IPS DF 6.9 (cell line): ENCODE measurements at places on chromosomes 3 and 15.

DNA sequence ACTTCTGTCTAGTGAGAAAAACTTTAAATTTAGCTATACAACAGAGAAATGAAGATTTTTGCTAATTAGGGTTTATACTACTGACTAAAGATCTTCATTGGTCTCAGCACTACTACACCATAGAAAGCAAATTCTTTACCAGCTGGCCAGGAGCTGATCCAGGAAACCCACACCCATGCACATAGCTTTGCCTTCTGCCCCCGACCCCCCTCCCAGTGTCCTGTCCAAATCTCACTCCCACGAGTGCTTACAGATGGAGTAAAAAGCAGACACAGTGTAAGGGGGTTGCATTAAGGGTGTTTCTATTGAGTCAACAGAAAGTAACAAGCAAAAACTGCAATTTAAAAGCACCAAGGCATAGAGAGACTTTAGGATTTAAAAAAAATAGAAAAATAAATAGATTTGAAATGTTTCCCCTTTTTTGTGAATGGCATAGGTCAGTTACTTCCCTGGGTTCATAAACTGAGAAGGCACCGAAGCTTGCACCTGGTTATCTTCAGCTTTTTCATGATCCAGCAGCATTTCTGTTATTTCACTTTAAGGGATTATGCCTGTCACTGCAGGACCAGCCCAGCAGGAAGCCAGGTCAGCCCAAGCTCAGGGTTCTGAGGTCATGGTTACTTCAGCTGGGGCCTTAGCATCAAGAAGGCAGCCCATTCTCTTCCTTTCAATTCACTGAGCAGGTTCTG lies 124.3 kb downstream of the CTNNB1 start:
- no peak overlapping the region for H3K4me3 ChIP-seq
- DNase-seq = no peak
- H3K36me3 ChIP-seq = no peaks in the 10 kb centered on the region
- H3K27me3 ChIP-seq = no peaks in the 10 kb centered on the region
- H3K4me1 ChIP-seq = peaks cover 6% of the 10 kb centered on the region; the same call in 1 of the 2 replicates
- no peak overlapping the region for H3K27ac ChIP-seq

GRCh38 chr3:58562498-58562897 lies 14.7 kb downstream of the FAM107A start:
- no peaks in the 10 kb centered on the region for H3K36me3 ChIP-seq
- no peaks in the 10 kb centered on the region for H3K27me3 ChIP-seq
- DNase-seq = no peak
- peaks cover 13% of the 10 kb centered on the region for H3K4me1 ChIP-seq

DNA sequence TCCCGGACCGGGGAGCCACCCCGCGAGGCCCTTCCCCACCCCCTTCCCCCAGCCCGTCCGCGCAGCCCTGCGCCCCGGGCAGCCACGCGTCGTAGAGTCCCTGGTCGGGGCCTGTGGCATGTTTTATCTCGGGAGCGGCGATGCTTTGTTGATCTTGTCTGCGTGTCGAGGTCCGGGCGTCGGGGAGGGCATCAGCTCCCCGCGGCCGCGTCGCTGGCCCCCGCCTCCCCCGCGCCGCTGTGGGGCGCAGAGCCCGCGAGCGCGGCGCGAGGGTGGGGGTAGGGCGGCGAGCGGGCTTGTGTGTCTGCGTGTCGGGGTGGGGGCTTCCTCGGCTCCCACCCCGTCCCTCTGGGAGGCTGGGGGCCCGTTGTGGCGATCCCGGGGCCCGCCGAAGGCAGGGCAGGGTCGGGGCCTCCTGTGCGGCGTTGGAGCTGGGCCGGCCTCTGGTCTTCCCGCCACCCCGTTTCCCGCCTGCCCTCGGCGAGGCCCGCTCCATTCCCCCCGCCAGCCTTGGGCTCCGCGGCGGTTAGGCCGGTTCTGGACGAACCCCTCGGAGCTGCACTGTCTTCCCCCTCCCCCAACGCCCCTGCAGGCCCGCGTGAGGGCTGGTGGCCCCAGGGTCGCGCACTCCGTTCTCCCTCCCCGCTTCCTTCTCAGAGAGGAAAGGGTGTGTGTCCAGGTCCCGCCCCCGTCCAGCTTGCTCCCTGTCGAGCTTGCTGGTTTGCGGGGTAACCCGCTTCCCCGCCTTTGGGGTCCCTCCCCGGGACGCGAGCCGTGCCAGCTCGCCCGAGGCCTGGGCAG lies 695 bp downstream of the GMPS start:
- peaks cover 1% of the 10 kb centered on the region; the same call in 1 of the 2 replicates for H3K4me1 ChIP-seq
- no peaks in the 10 kb centered on the region for H3K27me3 ChIP-seq
- no peak for DNase-seq

DNA sequence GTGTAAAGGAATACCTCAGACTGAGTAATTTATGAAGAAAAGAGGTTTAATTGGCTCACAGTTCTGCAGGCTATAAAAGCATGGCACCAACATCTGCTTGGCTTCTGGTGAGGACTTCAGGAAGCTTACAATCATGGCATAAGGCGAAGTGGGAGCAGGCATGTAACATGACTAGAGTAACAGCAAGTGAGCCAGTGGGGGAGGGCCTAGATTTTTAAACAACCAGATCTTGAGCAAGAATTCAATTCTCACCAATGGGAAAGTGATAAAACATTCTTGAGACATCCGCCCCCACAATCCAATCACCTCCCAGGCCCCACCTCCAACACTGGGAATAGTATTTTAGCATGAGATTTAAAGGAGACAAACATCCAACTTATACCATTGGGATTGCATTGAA lies 44.2 kb upstream of the BCL2A1 start:
- no peak for DNase-seq
- H3K27me3 ChIP-seq = no peaks in the 10 kb centered on the region
- H3K4me3 ChIP-seq = no peak overlapping the region
- H3K36me3 ChIP-seq = no peaks in the 10 kb centered on the region
- no peaks in the 10 kb centered on the region for H3K4me1 ChIP-seq

GRCh38 chr3:188261011-188261410 lies 107.1 kb downstream of the LPP start:
- H3K4me3 ChIP-seq = no peak overlapping the region
- H3K27ac ChIP-seq = no peak overlapping the region
- H3K4me1 ChIP-seq = no peaks in the 10 kb centered on the region
- H3K27me3 ChIP-seq = no peaks in the 10 kb centered on the region
- no peak for DNase-seq

DNA sequence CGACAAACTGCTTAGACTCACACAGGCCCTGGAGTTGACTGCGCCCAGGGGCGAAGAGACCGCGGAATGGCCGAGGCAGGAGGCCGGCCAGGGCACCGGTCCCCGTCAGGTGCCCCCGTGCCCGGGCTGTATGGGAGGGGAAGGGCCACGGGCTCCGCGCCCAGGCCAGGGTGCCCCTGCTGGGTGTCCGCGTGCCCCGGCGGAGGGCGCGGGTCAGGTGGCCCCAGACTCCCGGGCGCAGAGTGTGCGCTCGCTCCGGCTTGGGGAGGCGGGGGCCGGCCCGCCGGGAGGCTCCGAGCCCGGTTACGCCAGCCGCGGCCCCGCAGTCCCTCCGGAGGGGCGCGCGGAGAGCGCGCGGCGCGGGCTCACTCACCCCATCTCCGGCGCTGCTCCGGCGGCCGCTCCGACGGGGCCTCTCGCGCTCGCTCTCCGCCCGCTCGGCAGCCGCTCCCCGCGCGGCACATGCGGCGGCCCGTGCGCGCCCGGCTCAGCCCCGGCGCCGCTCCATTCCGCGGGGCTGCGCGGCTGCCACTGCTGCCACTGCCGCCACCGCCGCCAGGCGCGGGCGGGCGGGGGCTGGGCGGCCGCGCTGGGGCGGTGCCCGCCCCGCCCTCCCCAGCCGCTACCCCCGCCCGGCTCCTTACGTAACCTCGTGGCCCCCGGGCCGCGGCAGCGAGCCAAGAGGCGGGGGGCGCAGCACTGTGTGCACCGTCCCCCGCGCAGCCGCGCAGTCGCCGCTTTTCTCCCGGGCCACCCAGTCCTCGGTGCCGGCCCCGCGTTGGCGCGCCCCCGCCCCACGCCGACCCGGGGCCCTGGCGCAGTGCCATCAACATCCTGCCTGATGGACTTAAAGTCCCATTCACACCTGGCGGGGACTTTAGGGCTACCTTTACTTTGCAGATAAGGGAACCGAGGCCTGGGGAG lies at the start of gene HOMER2:
Gene HOMER2 (minus strand): TSS at position 563 of the 924 bp plus-strand sequence. CDS start 185 bp downstream, at position 378.
- H3K4me3 ChIP-seq = peak within 1 kb of the TSS; percentile 90; the same call in 1 of the 2 replicates
- peaks cover 6% of the 10 kb centered on the region; the same call in 1 of the 2 replicates for H3K27me3 ChIP-seq
- H3K4me1 ChIP-seq = no peaks in the 10 kb centered on the region
- H3K27ac ChIP-seq = no peak within 1 kb of the TSS
- DNase-seq = no peak

DNA sequence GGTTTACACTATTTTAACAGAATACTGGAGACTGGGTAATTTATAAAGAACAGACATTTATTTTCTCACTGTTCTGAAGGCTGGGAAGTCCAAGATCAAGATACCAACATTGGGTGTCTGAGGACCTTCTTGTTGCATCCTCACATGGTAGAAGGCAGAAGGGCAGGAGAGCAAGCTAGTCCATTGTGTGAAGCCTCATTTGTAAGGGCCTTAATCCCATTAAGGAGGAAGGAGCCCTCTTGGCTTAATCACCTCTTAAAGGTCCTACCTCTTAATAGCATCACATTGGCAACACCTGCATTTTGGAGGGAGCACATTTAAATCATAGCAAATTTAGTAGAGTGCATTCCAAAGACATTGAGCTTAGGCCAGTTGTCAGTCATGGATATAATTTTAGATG lies 26.2 kb downstream of the UBE2Q2 start:
- no peaks in the 10 kb centered on the region for H3K27me3 ChIP-seq
- no peak overlapping the region for H3K4me3 ChIP-seq
- H3K36me3 ChIP-seq = no peaks in the 10 kb centered on the region; the same call in 1 of the 2 replicates
- H3K27ac ChIP-seq = no peak overlapping the region

DNA sequence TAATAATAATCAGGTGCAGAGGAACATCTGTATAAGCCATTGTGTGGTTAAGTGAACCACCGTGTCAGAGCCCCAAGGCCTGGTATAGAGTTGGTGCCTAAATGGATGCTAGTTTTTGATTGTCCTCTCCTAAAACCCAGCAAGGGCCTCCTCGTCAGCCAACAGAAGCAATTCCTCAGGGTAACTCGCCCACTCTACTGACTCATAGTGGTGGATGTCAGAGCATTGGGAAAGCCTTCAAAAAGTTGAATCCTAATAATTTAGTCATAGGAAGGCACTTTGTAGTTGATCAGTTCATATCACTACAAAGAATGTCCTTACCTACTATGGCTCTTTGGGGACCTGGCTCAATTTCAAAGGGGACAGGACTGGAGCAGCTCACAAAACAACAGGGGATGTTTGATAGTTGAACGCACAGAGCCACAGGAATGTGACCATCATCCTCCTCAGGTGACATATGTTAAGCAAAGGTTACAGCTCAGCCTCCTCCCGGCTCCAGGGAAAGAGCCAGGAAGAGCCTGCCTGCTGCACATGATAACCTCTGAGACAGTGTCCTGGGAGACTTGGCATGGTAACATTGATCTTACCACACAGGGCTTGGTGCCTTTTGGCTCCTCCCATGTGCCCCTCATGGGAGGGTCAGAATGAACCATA lies 338.7 kb downstream of the CLSTN2 start:
- H3K27ac ChIP-seq = no peak overlapping the region
- no peaks in the 10 kb centered on the region for H3K27me3 ChIP-seq
- DNase-seq = no peak
- H3K4me3 ChIP-seq = no peak overlapping the region
- no peaks in the 10 kb centered on the region for H3K36me3 ChIP-seq
- no peaks in the 10 kb centered on the region for H3K4me1 ChIP-seq

- DNase-seq = no peak
- no peaks in the 10 kb centered on the region for H3K36me3 ChIP-seq
- no peaks in the 10 kb centered on the region for H3K4me1 ChIP-seq
- H3K27me3 ChIP-seq = no peaks in the 10 kb centered on the region
- no peak overlapping the region for H3K27ac ChIP-seq
Measured at GRCh38 chr3:46829699-46830208, 33.5 kb downstream of the MYL3 start.

GRCh38 chr3:11562277-11562881 lies 81.3 kb downstream of the VGLL4 start:
- no peak overlapping the region for H3K27ac ChIP-seq
- H3K27me3 ChIP-seq = no peaks in the 10 kb centered on the region
- DNase-seq = no peak
- no peak overlapping the region for H3K4me3 ChIP-seq

GRCh38 chr15:69090197-69090948 lies 70.1 kb upstream of the GLCE start:
- H3K27me3 ChIP-seq = no peaks in the 10 kb centered on the region
- no peak overlapping the region for H3K4me3 ChIP-seq
- H3K4me1 ChIP-seq = peaks cover 28% of the 10 kb centered on the region
- H3K36me3 ChIP-seq = no peaks in the 10 kb centered on the region
- H3K27ac ChIP-seq = no peak overlapping the region
- DNase-seq = no peak

GRCh38 chr3:50435371-50436113 lies 67.9 kb downstream of the CACNA2D2 start:
- no peak overlapping the region for H3K4me3 ChIP-seq
- H3K36me3 ChIP-seq = no peaks in the 10 kb centered on the region; the same call in 1 of the 2 replicates
- no peak overlapping the region for H3K27ac ChIP-seq
- H3K27me3 ChIP-seq = no peaks in the 10 kb centered on the region
- no peaks in the 10 kb centered on the region for H3K4me1 ChIP-seq

GRCh38 chr15:24857763-24858162 lies 97.0 kb upstream of the SNRPN start:
- H3K36me3 ChIP-seq = no peaks in the 10 kb centered on the region
- no peaks in the 10 kb centered on the region for H3K27me3 ChIP-seq
- DNase-seq = no peak
- peak overlapping the region; percentile 68 for H3K27ac ChIP-seq

DNA sequence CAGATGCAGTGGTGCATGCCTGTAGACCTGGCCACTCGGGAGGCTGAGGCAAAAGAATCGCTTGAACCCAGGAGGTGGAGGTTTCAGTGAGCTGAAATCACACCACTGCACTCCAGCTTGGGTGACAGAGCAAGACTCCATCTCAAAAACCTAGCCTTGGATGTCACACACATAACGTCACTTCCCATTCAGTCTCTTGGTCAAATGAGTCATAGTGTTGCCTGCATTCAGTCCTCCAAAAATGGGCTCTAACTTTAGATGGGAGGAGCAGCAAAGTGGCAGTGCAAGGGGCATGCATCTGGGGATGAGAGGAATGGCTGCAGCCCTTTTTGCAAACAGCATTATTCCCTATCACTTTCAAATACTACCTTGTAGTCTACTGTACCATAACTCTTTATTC lies 62.9 kb upstream of the AGBL1 start:
- H3K36me3 ChIP-seq = no peaks in the 10 kb centered on the region
- H3K27ac ChIP-seq = no peak overlapping the region
- no peaks in the 10 kb centered on the region for H3K27me3 ChIP-seq
- no peak overlapping the region for H3K4me3 ChIP-seq
- no peaks in the 10 kb centered on the region for H3K4me1 ChIP-seq

- H3K27ac ChIP-seq = no peak overlapping the region
- H3K4me1 ChIP-seq = no peaks in the 10 kb centered on the region
- H3K4me3 ChIP-seq = no peak overlapping the region
Measured at GRCh38 chr3:59472541-59472940, 422.7 kb upstream of the CFAP20DC start.
